ENCODE measurements at places on chromosomes 7 and 10. TPM values are rescaled to one million over a fixed set of nuclear protein-coding genes. Genes with fewer than 3 reads are reported as not detected.

Gene SPDYE5
- not detected for total RNA-seq

Gene MAGI2
- total RNA-seq = 3.5 TPM

Gene CYP2E1
- 0.67 TPM for total RNA-seq

Gene PIP4K2A
- 16.8 TPM for total RNA-seq

Gene ANXA11
- 384 TPM for total RNA-seq

Gene SLC13A1
- not detected for total RNA-seq

Gene FRMD4A
- 11.2 TPM for total RNA-seq

Gene PNLIPRP1
- total RNA-seq = 0.50 TPM

Gene STEAP1B
- not detected for total RNA-seq

Gene ZNF488
- total RNA-seq = 0.64 TPM

Gene PKD1L1
- total RNA-seq = 0.56 TPM

Gene ATP5F1C
- total RNA-seq = 537 TPM

Gene FAM25C
- total RNA-seq = not detected

Gene EPHB4
- total RNA-seq = 34.3 TPM

Gene SPDYE8
- total RNA-seq = not detected

Gene AEBP1
- 20.1 TPM for total RNA-seq

Gene C10orf67
- not detected for total RNA-seq

Gene CASTOR2
- total RNA-seq = 7.5 TPM

Gene GIMAP8
- 5.5 TPM for total RNA-seq

Gene HTR5A
- total RNA-seq = not detected

Gene ZC3HAV1L
- 6.3 TPM for total RNA-seq

Gene HELLS
- 22.8 TPM for total RNA-seq

Gene CAV2
- 8.9 TPM for total RNA-seq

Gene CFAP46
- total RNA-seq = 0.37 TPM

Gene VPS37D
- total RNA-seq = 0.78 TPM

Gene SMC3
- 23.7 TPM for total RNA-seq

Gene HOXA7
- 38.9 TPM for total RNA-seq

Gene RGS10
- total RNA-seq = 8.9 TPM

Gene RASA4B
- 13.4 TPM for total RNA-seq

Gene FAM241B
- 1.7 TPM for total RNA-seq

Gene CHAT
- total RNA-seq = 0.59 TPM

Gene EXOC6
- 13.2 TPM for total RNA-seq

Gene PRKCQ
- total RNA-seq = 0.89 TPM

Gene GOLGA7B
- 0.42 TPM for total RNA-seq

Measured in left colon (tissue), 2 donors.